ENCODE measurements at places on chromosomes 13 and 19. TPM values are rescaled to one million over a fixed set of nuclear protein-coding genes. Genes with fewer than 3 reads are reported as not detected.

Gene EFNB2
- total RNA-seq: 0.40 TPM

Gene RFXAP
- total RNA-seq: 13.3 TPM

Gene TUBB4A
- total RNA-seq: 22.4 TPM

Gene DHDH
- not detected for total RNA-seq

Gene KLK6
- total RNA-seq: not detected

Gene MIR17HG
- total RNA-seq: 23.5 TPM

Gene CASP14
- total RNA-seq: 0.11 TPM

Gene PLK5
- 0.13 TPM for total RNA-seq

GRCh38 chr13:91349992-91350911 is 2.8 kb downstream of the MIR17HG start:
- no peak for DNase-seq
- peaks cover 6% of the 10 kb centered on the region for H3K4me1 ChIP-seq
- peak overlapping the region; percentile 86 for H3K27ac ChIP-seq
- peaks cover 4% of the 10 kb centered on the region for H3K36me3 ChIP-seq

DNA sequence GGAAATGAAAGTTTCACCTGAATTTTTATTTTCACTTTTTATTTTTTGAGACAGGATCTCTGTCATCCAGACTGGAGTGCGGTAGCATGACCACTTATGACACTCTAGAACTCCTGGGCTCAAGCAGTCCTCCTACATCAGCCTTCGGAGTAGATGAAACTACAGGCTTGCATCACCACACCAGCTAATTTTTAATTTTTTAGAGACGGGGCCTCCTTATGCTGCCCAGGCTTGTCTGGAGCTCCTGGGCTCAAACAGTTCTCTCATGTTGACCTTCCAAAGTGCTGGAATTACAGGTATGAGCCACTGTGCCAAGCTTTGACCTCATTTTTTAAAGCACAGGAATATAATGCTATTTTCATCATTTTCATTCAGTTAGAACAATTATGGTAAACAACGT is 297.0 kb upstream of the KLHL1 start:
- no peaks in the 10 kb centered on the region for H3K4me1 ChIP-seq
- no peak overlapping the region for H3K4me3 ChIP-seq
- no peak overlapping the region for H3K27ac ChIP-seq
- no peak for DNase-seq

DNA sequence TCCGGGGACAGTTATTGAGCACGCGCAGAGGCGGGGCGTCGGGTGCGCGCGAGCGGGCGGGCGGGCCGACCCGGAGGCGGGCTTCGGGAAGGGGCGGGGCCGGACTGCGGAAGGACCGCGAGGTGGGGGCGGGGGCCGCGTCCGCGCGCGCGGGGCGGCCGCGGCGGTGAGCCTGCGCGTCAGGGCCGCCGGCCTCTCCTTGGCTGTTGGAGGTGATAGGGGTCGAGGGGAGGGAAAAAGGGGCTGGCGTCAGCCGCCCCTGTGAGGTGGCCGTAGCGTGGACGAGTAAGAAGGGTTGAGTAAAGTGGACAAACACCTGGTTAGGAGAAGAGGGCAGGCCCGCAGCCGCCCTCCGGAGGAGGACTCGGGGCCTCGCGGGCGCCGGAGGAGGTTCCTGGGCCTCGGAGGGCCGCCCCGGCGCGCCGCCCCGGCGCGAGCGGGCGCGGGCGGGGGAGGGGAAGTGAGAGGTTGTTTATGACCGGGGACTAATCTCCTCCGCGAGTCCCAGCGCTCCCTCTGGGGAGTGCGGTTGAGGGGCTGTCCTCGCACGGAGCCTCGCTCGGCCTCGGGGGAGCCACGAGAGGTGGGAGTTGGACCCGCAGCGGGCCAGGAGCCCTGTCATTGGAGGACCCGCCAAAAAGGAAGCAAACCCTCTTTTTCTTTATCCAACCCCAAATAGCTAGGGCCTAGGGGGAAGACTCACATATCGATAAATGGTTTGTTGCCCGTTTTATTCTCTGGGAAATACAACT is 547 bp upstream of the INTS6 start:
- no peaks in the 10 kb centered on the region for H3K27me3 ChIP-seq
- H3K36me3 ChIP-seq: peaks cover 9% of the 10 kb centered on the region
- H3K4me3 ChIP-seq: peak overlapping the region; percentile 76
- peak overlapping the region; percentile 88 for H3K27ac ChIP-seq
- DNase-seq: peak; percentile 42

- DNase-seq: no peak
- H3K27me3 ChIP-seq: no peaks in the 10 kb centered on the region
- H3K27ac ChIP-seq: no peak overlapping the region
- peaks cover 17% of the 10 kb centered on the region for H3K4me1 ChIP-seq
Observed at GRCh38 chr19:18096258-18096657, 1.3 kb upstream of the MAST3 start.

DNA sequence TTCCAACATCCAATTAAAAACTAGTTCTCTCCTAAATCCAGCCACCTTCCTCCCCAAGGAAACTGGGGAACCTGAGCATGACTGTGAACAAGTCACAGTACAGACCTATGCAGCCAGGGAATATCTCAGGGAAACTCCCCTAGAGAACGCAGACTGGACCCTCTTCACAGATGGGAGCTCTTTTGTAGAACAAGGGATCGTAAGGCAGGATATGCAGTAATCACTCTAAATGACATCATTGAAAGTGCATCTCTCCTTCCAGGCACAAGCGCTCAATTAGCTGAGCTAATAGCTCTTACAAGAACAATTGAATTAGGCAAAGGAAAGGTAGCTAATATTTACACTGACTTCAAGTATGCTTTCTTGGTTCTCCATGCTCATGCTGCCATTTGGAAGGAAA is 1331.7 kb downstream of the UQCRFS1 start:
- no peak overlapping the region for H3K4me3 ChIP-seq
- H3K4me1 ChIP-seq: no peaks in the 10 kb centered on the region
- no peaks in the 10 kb centered on the region for H3K36me3 ChIP-seq
- no peaks in the 10 kb centered on the region for H3K27me3 ChIP-seq

DNA sequence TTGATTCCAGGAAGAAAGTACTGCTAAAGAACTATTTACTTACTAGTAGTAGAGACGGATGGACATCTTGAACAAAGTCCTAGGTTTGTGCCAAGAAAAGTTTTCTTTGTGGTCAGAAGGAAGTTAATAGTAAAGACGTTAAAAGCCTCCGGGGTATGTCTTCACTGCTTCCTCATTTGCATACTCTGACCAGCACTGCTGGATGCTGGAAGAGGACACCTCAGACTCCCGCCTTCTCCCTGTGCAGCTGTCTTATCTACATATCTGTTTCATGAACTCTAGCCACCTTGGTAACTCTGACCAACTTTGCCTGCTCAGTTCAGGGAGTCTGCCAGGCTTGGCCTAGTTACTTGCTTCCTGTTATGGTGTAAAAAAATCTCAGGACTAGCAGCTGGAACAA is 1109.1 kb upstream of the MIR17HG start:
- H3K4me3 ChIP-seq: no peak overlapping the region
- no peaks in the 10 kb centered on the region for H3K27me3 ChIP-seq
- H3K4me1 ChIP-seq: no peaks in the 10 kb centered on the region

DNA sequence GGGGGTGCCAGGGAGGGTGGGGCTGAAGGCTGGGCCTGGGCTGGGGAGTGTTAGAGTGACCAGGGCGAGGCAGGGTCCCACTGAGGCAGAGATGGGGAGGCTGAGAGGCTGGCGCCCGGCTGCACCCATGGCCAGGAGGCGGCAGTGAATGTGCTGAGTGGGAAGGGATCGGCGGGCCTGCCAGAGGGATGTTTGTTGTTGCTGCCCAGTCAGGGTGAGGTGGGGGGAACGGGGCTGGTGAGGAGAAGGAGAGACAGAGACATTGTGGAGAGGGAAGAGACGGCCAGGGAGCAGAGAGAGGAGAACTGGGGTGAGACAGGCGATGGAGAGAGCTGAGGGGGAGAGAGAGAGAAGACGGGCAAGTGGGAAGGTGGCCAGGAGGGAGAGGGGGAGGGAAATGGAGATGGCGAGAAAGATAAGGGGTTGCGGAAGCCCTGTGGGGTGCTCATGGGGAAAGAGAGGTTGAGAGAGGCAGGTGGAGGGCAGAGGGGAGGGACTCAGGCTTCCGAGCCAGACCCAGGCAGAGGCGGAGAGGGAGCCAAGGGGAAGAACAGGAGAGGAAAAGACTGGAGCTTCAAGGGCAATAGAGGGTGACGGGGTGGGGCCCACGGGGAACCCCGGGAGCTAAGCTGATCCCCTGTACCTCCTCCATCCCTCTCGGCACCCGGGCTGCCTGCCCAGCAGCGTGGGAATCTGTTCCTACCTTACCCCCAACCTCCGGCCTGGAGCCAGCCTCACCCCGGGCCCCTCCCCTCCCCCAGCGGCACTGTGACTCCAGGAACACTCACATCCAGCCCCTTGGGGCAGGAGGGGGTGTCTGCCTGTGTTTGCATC is 690 bp upstream of the B3GNT8 start:
- DNase-seq: no peak
- H3K4me3 ChIP-seq: peak overlapping the region; percentile 32
- H3K27ac ChIP-seq: peak overlapping the region; percentile 67

GRCh38 chr19:46487178-46487801 is 8.4 kb downstream of the PNMA8B start:
- DNase-seq: no peak
- H3K4me1 ChIP-seq: no peaks in the 10 kb centered on the region

DNA sequence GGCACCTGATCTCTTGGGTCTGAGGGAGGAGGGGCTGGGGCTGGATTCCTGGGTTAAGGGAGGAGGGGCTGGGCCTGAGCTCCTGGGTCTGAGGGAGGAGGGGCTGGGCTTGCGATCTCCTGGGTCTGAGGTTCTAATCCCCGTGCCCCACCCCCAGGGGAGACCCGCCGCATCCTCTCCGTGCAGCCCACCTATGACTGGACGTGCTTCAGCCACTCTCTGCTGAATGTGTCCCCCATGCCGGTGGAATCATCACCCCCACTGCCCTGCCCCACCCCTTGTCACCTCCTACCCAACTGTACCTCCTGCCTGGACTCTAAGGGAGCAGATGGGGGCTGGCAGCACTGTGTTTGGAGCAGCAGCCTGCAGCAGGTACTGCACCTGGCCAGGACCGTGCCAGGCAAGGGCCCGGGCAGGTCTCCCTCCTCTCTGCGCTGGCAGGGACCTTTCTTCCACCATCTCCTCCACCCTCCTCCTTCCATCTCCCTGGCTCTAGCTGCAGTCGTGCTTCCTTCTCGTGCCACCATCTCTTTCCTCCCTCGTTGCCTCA is 27.1 kb downstream of the CNFN start:
- no peak overlapping the region for H3K27ac ChIP-seq
- no peak for DNase-seq
- no peak overlapping the region for H3K4me3 ChIP-seq

GRCh38 chr13:25462301-25463125 is 90.7 kb downstream of the ATP8A2 start:
- no peaks in the 10 kb centered on the region for H3K36me3 ChIP-seq
- H3K4me3 ChIP-seq: no peak overlapping the region
- H3K27me3 ChIP-seq: peaks cover 4% of the 10 kb centered on the region
- no peak for DNase-seq
- H3K27ac ChIP-seq: no peak overlapping the region

DNA sequence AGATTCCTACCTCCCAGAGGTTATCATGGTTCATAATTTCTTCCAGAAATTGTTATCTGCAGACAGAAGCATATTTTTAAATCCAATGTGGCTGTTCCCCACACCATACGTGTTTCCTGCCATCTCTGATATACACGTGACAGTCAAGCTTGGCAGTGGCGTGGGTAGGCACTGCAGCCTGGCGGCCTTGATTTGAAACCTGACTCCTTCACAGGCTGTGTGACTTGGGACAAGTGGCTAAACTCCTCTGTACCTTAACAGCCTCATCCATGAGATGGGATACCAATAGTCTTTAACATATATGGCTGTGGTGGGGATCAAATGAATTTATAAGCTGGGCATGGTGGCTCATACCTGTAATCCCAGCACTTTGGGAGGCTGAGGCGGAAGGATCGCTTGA is 33.2 kb downstream of the DPF1 start:
- peaks cover 16% of the 10 kb centered on the region for H3K36me3 ChIP-seq
- H3K4me3 ChIP-seq: no peak overlapping the region
- no peaks in the 10 kb centered on the region for H3K27me3 ChIP-seq
- H3K4me1 ChIP-seq: no peaks in the 10 kb centered on the region
- no peak overlapping the region for H3K27ac ChIP-seq
- DNase-seq: no peak

DNA sequence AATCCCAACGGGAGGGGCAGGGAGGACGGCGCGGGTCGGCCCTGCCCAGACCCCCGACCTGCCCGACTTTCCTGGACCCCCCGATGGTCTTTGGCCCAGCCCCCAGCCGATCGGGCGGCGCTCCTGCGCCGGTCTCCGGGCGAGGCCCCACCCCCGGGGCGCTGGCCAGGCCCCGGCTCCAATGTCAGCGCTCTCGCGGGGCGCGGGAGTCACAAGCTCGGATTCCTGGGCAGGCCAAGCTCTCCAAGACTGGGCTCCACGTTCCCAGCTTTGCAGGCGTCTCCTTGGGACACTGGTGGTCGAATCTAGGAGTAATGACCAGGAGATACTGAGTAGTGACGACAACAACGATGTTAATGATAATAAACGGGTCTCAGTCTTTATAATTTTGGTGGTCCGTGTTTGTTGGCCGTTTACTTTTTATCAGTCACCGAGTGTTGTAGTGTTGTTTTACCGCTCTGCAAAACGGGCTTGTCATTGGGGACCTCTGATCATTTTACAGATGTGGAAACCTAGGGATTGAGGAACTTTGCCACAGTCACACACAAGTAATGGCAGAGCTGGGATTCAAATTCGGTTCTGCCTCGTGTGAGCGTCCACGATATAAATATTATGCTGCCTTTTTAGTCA is 545 bp downstream of the RAD23A start:
- no peaks in the 10 kb centered on the region for H3K27me3 ChIP-seq
- H3K4me1 ChIP-seq: peaks cover 36% of the 10 kb centered on the region
- DNase-seq: no peak
- peak overlapping the region; percentile 82 for H3K4me3 ChIP-seq
- H3K27ac ChIP-seq: peak overlapping the region; percentile 85

DNA sequence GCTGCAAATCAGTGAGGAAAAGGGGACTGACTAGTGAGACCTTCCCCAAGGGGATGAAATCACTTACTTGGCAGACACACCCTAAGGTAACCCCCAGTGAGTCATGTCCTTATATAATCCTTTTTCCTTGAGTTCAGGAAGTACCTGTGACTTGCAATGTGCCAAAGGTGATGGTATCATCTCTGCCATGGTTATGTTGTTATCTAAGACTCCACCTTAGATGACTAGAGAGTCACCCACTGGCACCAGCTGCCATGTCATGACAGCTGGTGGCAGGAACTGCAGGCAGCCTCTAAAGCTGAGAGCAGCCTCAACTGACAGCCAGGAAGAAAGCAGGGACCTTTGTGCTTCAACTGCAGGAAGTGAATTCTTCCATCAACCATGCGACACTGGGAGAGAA is 12.5 kb downstream of the PBX4 start:
- peaks cover 3% of the 10 kb centered on the region for H3K36me3 ChIP-seq
- no peaks in the 10 kb centered on the region for H3K27me3 ChIP-seq
- no peak overlapping the region for H3K4me3 ChIP-seq
- no peak for DNase-seq
- H3K27ac ChIP-seq: peak overlapping the region; percentile 35
- H3K4me1 ChIP-seq: peaks cover 14% of the 10 kb centered on the region

DNA sequence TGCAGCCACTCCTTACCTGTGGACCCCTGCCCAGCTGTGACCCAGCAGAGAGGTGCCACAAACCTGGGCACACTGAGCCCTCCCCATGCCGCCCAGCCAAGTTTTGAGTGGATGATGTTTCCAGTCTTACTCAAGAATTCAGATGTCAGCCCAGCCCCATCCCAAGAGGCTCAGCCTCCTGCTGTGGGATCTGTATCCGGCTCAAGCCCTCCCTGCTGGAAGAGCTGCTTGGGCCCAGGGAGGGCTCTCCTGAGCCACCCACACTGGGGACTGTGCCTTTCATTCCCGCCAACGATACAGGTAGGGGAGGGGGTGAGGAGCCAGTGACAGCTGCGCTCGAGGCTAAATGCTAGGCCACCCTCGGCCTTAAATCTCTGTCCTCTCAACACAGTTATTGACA is 5.9 kb upstream of the SLC7A9 start:
- H3K4me3 ChIP-seq: no peak overlapping the region
- no peaks in the 10 kb centered on the region for H3K4me1 ChIP-seq
- no peak overlapping the region for H3K27ac ChIP-seq
- H3K36me3 ChIP-seq: no peaks in the 10 kb centered on the region

All from GM12878 (cell line).